ENCODE measurements at places on chromosomes 5 and 9.

GRCh38 chr9:126393876-126394275 lies 67.2 kb downstream of the MVB12B start:
- peak; percentile 78 for DNase-seq

DNA sequence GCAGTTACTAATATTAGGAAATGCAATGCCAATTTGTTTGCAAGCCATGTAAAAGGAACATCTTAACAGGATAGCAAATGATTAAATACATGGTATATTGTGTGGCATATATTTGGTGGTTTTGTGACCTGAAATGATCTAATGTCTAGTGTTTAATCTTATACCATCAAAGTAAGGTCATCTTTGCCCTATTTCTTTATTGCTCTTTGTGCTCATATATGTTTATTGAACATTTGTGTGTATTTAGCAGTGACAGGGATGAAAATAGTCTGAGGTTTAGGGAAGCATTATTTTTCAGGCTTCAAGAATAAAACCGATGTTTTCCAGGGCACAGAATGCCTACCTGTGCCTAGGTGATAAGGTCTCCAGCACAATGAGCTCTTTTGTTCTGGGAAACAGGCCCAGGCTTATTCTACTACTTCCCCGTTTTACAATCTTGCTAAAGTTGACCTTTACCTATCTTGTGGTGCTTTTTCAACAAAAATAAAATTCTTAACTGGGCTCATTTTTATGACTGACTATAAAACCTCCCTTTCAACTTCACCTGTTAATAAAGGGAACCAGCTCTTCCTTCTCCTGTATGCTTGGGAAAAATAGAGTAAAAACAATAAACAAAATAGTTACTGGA lies 105.6 kb upstream of the ANKH start:
- no peak for DNase-seq

DNA sequence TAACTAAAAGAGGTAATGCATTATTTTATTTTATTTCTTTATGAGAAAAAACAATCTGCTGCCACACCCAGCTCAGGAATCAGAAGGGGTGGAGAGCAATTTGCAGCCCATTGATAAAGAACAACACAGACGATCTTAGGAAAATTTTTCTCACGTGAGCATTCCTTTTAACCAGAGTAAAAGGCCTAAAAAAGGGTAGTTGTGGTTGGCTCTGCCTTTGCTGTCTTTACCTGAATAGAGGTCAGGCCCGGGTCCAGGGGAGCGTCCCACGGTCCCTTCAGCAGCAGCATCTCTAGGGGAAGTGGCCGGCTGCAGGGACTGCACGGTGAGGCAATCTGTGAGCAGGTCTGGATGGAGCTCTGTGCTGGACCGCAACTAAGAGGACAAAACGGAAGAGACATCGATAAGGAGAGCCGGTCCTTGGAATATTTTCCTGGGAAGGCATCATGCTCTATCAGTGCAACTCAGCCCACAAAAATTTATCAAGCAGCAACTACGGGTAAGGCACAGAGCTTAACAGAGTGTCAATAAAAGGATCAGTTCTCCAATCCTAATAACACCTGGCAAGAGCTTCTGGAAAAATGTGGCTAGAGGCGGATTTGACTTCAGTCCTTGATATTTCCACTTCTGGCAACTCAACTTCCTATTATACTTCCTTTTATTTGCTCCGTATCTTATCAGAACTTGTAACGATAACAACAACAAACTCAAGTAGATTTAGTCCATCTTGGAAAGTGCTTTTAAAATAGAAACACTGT lies 372.8 kb upstream of the RFX3 start:
- no peak for DNase-seq

- DNase-seq: no peak
Measured at GRCh38 chr5:3602785-3603502, 7.3 kb downstream of the IRX1 start.

GRCh38 chr9:126519660-126520420 lies 93.9 kb upstream of the LMX1B start:
- DNase-seq: no peak

DNA sequence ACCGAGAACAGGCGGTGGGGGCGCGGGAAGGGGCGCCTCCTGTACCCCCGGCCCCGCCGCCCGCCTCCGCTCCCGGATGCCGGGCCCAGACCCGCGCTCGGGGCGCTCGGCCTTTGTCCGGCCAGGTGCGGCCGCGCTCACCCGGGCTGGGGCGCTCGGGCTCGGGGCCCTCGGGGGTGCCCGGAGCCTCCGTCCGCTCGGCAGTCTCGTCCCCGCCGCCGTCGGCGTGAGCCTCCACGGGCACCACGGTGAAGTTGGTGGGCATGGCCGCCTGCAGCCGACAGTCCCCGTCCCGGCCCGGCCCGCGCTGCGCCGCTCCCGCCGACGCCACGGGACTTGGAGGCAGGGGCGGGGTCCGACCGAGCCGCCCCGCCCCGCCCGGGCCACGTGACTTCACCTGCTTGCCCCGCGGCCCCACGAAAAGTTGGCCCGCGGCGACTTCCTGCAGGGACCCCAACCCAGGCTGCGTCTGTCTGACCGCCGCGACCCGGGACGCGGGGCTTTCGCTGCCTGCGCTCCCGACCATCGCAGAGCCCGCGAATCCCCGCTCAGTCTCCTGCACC lies at the start of gene SLC12A7:
Gene SLC12A7 (minus strand): TSS at position 337 of the 563 bp plus-strand sequence. CDS start 72 bp downstream, at position 265.
- no peak for DNase-seq

DNA sequence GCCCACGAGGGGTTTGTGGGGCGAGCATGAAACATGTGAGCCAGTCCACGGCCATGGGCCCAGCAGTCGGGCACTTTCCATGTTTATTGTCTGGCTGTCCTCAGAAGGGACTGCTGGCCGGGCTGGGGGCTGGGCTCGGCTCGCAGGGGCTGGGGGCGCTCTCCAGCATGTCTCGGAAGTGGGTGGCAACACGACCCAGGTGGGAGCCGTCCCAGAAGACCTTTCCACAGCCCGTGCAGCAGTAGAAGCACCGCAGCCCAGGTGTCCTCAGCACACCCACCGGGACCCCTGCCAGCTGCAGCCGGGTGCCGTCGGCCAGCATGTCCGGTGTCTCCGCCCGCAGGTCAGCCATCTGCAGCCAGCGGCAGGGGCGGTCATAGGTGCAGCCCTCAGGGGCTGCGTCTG lies 4.8 kb upstream of the NRARP start:
- no peak for DNase-seq

GRCh38 chr9:135822374-135822755 lies 85.0 kb downstream of the CAMSAP1 start:
- DNase-seq: no peak

DNA sequence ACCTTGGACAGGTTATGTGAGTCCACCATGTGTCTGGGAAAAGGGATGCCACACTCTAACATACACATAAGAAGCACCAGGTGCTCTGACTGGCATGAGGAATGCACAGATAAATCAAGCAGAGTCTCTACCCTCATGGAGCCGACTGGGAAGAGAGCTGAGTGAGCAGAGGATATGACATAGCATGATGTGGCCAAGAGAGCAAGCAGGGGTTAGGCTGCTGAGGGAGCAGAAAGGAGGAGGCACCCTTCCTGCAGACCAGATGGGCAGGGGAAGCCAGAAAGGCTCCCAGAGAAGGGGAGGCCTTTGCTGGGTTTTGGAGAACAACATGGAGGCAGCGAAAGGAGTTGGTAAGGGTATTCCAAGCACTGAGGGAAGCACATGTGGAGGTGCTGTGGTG lies 223.1 kb downstream of the GNA14 start:
- peak; percentile 68 for DNase-seq

- peak; percentile 75 for DNase-seq
Measured at GRCh38 chr5:17289681-17290539, 72.5 kb downstream of the BASP1 start.

DNA sequence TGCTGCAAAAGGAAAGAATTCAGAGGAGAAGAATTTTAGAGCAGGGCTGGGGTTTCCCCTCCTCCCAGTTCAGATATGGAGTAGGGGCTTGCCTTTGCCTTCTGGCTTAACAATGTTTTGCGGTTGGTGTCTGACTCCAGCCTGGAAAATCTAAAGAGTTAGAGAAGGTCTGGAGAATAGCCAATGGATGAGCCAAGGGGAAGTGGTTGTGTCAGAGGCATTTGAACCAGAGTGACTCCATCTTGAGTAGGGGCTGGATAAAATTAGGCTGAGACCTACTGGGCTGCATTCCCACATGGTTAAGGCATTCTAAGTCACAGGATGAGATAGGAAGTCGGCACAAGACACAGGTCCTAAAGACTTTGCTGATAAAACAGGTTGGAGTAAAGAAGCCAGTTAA lies 133.7 kb downstream of the DIRAS2 start:
- no peak for DNase-seq

- no peak for DNase-seq
Measured at GRCh38 chr5:105940181-105940580, 1730.6 kb downstream of the EFNA5 start.

DNA sequence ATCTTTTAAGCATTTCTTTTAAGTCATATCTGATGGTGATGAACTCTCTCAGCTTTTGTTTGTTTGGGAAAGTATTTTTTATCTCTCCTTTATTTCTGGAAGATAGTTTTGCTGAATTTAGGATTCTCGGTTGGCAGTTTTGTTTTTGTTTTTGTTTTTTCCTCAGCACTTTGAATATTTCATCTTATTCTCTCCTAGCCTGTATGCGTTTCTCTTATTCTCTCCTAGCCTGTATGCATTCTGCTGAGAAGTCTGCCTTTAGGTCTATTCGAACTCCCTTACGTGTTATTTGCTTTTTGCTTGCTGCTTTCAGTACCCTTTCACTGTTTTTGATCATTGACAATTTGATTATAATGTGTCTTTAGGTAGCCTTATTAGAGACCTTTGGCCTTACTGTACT lies 787.8 kb upstream of the FAM174A start:
- DNase-seq: no peak

DNA sequence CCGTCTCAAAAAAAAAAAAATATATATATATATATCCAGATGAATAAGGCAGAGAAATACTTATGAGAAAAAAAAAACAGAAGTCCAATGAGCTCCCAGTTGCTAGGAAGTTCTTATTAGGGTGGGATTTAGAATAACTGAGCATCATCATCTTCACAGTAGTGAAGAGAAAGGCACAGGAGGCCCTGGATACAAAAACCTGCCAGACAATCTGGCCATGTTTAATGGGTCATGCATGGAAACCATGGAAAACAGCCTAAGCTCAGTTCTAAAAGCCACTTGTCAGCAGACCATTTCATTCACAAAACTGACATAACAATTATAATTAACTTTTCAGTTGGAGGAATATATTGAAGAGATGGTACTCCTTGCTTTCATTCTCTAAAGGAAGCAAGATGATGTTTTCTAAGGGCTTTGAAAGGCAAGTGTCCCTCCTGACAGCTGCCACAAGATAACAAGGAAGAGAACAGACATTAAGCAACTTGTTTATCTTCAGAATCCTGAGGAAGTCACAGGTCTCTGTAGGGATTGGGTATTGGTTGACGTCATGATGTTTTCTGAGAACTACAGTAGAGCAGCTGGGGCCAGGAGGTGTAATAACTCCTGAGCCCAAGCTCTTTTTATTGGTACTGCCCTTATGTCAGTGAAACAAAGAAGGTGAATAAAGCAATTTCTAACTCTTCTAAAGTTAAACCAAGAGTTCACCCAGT lies 463.1 kb downstream of the DMAC1 start:
- peak; percentile 60 for DNase-seq

DNA sequence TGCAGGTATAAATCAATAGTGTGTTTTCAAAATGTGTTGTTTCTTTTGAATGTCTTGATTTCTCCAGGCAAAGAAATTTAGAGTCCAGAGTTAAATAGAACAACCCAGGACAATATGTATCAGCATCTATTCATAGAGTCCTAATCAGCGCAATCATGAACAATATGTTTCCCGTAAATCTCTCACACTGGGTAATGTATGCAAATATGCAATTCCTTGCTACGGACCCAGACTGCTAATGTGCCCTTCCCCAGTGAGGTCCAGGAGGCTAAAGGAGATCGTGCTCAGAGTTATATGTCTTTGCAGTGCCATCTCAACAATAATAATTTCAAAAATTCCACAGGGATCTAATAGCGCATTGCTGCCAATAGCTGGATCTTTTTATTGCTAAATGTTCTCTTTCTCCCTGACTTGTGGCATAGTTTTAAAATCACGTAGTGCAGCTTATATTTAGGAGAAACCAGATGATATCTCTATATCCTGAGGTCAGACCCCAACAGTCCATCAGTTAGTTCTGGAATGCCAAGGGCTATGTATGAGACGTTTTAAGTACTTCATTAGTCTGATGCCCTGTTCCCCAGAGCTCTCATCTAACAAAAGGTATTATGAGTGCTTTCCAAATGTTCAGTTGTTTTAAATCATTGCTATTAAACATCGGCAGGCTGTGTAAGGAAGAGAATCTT lies 145.1 kb downstream of the MARCHF11 start:
- DNase-seq: no peak

- no peak for DNase-seq
Measured at GRCh38 chr5:122390154-122390553, 78.1 kb downstream of the SNCAIP start.

GRCh38 chr9:84170521-84171141 lies 169.9 kb downstream of the SLC28A3 start:
- DNase-seq: peak; percentile 98

- DNase-seq: no peak
Measured at GRCh38 chr5:130546211-130546610, 618.8 kb downstream of the HINT1 start.
